ENCODE measurements at places on chromosomes 6 and 20.

GRCh38 chr6:136553166-136553787, 3.1 kb upstream of the MAP7 start:
- DNase-seq, result no peak

DNA sequence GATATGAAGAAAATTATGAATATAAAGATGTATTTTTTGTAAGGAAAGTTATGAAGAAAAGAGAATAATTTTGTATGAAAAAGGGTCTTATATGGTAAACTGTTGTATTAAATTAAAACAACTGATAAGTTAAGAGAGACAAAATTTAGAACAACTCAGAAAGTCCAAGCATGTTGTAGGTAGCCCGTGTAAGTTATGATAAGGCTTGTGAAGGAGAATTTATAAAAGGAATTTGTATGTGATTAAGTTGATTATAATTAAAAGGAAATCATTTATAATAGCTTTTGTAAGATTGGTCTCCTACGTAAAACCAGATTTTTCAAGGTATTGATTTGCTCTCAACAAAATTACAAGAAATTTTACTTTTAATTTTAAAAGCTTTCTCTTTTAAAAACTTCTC, 1579.3 kb downstream of the HACE1 start:
- no peak for DNase-seq

- DNase-seq, result no peak
Observed at GRCh38 chr20:45892049-45892825, 1.1 kb downstream of the CTSA start.

DNA sequence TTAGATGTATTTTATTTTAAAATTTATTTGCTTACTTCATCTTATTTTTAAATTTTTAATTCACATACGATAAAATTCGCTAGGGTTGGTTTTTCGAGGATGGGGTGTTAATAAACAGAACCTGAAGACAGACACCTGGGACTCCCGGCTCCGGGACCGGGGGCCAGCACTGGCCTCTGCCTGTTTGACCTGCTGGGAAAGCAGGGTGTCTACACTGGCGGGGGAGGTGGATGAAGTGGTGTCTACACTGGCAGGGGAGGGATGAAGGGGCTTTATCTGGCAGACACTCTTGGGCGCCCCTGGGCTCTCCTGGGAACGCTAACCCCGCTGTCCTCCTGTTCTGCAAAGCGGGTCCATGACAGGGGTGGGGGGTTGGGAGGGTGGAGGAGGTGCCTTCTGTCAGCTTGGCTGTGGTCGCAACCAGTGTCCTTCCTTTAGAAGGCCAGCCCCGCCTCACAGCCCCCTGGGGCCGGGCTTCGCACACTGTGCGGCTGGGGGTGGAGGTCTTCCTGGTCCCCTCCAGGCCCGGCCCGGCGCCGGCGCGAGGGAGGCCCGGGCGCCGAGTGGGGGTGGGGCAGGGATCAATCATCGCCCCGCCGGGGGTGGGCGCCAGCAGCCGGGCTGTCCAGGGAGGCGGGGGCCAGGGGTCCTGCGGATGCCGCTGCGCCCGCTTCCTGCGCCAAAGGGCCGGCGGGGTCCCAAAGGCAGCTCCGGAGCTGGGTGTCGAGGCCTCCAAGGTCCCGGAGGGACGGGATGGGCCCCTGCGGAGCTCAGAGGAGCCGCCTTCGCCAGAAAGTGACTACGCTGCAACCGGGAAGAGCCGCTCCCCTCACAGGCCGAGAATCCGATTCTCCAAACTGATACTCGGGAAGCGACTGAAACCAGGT, 1.8 kb downstream of the GATA5 start:
- DNase-seq, result no peak

DNA sequence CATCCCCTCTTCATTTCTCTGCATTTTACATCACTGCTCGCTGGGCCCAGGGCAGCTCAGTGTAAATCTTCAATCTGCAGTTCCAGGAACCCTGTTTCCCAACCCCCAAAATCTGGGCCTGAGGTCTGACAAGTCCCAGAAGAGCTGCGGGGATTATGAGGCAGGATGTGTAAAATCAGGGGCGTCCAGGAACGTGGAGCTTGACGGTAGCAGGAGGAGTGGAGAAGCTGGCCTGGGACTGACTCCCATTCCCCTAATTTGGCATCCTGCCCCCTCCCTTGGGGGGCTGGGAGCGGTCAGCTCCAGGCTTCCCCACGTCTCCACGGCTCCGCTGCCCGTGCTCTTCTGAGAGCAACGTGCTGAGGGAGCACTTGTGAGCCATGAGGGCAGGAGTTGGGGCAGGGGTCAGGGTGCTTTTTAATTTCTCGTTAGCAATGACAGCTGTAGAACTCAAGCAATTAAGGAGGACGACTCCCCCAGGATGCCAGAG, 23.4 kb upstream of the VEGFA start:
- DNase-seq, result no peak
